ENCODE measurements at places on chromosomes 12 and 14.
A peak's percentile ranks its signal among the peaks of the same experiment; 100 is the strongest.

DNA sequence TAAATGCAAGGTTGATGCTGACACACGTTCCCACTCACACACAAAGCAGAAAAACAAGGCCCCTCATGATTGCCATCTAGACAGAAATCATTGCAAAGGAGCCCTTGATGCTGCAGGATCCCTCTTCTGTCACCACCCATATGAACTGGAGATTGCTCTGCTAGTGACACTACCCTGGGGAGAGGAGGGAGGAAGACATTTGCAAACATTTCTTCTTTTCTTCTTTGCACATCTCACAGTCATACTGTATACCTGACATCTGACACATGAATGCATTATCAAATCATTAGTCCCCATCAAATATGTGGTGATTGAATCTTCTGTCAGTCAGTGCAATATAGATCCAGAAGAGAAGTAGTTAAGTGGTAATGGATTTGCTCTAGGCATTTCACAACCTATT, 208.5 kb upstream of the E2F7 start:
- DNase-seq, result no peak

DNA sequence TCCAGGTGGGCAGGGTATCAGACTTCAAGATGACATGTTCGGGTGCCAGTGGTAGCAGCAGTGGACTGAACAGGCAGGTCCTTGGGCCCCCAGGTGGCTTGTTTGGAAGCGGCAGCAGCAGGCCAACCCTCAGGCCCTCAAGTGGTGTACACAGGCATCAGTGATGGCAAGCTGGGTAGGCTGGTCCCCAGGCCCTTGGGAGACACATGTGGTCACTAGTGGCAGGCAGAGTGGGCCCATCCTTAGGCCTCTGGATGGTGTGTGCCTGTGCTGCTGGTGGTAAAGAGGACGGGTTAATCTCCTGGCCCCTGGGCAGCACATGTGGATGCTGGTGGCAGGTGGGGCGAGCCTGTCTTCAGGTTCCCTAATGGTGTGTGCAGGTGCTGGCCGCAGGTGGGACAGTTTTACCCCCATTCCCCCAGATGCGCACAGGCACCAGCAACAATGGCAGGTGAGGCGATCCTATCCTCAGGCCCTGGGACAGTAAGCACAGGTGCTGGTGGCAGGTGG, 8.0 kb downstream of the OAS2 start:
- DNase-seq, result no peak

- DNase-seq, result no peak
Observed at GRCh38 chr14:59455411-59455810, 9.8 kb downstream of the GPR135 start.

GRCh38 chr14:98926801-98927200, 345.2 kb downstream of the BCL11B start:
- DNase-seq, result no peak

DNA sequence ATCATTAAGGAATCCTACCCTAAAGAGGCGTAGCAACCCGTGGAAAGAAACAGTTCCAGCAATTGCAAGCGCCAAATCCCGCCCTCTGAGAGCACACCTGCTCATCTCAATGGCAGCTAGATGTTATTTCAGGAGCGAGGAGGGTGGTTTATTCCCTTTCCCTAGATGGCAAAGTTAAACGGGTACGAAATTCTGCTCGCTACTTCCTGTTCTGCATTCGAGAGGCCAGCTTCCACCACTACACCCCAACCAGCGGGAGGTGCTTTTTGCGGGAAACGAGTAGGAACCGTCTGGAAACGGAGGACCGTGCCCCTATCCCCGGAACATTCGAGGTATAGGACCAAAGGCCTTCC, 536 bp downstream of the VPS29 start:
- peak; percentile 37 for DNase-seq

Measured in T47D (cell line).